ENCODE measurements at places on chromosomes 4 and X. TPM values are rescaled to one million over a fixed set of nuclear protein-coding genes. Genes with fewer than 3 reads are reported as not detected.

Gene ETFDH
- 141 TPM for polyA plus RNA-seq

Gene CTAG2
- polyA plus RNA-seq: not detected

Gene TBC1D9
- polyA plus RNA-seq: 4.4 TPM

Gene USP53
- polyA plus RNA-seq: 12.5 TPM

Gene TRIM60
- polyA plus RNA-seq: not detected

Gene ACSL1
- polyA plus RNA-seq: 264 TPM

Gene UGT2B10
- not detected for polyA plus RNA-seq

Gene SPARCL1
- polyA plus RNA-seq: 179 TPM

Gene SCOC
- polyA plus RNA-seq: 55.8 TPM

Gene SSX2
- not detected for polyA plus RNA-seq

Gene KLHL13
- polyA plus RNA-seq: 2.0 TPM

Gene SPINK2
- polyA plus RNA-seq: not detected

- DNase-seq: no peak
These were observed 53.7 kb downstream of the TAB3 start for GRCh38 chrX:30835373-30835772.

DNA sequence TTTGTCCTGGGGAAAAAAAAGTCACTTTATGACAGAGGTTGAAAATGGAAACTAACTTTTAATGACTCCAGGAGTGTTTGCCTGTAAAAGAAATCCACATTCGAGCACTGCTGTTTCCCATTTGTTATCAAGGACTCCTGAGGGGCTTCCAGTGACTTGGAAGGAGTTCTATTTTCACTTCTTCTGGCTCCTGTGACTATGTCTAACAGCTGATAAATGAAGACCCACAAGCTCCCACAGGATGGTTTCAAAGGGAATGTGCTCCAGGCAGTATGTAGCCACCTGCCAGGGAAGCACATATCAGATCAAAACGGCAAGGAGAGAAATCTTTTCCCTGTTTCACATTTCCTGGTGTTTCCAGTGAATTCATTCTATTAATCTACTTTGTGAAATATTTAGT, 159.8 kb upstream of the FAM241A start:
- DNase-seq: no peak

GRCh38 chr4:114563536-114564315, 34.9 kb upstream of the UGT8 start:
- no peak for DNase-seq

GRCh38 chr4:182629096-182629495, 288.1 kb downstream of the DCTD start:
- DNase-seq: no peak

DNA sequence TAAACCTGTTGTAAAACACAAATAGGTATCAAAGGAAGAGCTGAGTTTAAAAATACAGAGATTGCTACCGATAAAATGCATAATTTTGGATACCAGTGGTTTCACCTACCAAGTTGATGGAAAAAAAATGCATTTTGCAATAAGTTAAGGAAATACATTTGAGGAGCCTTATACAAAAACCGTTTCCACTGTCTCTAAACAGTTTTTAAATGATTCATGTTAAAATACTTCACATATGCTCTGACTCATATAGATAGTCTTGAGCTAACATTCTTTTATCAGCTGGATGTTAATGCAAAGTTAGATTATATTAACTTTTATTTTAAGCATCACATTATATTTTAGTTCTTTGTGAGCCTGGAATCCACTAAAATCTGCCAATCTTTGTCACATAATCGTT, 50.6 kb upstream of the ANKRD17 start:
- DNase-seq: no peak

DNA sequence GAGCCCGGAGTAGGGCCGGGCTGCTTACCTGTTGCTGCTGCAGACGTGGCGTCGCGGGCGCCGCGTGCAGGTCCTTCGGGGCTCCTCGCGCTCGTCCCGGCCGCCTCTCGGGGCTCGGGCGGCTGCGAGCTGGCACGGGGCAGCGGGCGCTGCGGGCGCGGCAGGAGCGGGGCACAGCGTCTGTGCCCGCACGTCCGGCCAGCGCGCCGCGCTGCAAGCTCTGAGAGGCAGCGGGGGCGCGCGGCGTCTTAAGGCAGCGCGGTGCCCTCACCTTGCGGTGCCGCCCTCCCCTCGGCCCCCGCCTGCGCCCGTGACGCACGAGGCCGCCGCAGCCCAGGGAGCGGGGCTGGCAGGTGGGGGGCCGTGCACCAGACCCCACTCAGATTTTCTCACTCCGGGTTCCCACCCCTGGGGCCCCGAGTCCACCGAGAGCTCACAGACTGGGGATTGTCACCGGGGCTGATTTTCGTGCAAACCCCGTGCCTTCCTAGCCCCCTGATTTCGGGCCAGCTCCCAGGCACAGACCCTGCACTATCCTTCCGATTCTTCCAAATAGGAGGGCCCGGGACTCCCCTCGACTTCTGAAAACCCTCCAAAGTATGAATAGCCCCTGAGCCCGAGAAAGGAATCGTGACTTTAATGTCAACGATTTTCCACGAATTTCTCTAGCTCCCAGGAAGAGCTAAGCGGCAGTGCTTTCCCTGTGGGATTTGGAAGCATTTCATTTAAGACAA, at the start of gene GPR101:
TSS of gene GPR101 (minus strand) at position 222 of the 734 bp plus-strand sequence. CDS start 2,321 bp downstream, outside the sequence.
- no peak for DNase-seq

DNA sequence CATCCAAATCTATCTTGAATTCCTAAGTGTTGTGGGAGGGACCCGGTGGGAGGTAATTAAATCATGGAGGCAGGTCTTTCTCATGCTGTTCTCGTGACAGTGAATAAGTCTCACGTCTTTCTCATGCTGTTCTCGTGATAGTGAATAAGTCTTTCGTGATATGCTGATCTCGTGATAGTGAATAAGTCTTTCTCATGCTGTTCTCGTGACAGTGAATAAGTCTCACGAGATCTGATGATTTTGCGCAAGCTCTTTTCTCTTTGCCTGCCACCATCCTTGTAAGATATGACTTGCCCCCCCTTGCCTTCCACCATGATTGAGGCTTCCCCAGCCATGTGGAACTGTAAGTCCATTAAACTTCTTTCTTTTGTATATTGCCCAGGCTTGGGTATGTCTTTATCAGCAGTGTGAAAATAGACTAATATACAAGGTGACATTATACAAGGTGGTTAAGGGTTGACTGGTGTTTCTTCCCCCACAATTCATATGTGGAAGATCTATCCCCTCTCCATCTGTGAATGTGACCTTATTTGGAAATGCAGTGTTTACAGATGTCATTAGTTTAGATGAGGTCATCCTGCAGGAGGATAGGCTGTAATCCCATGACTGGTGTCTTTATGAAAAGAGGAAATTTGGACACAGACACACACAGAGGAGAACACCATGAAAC, 27.6 kb downstream of the ARSD start:
- no peak for DNase-seq

- DNase-seq: peak; percentile 91
These were observed at the start of gene RBPJ for GRCh38 chr4:26320538-26321372. Gene RBPJ (plus strand): TSS chr4:26321014. CDS start chr4:26321029, 15 bp downstream.

GRCh38 chr4:118759481-118759880, 74.3 kb downstream of the METTL14 start:
- DNase-seq: no peak

- no peak for DNase-seq
These were observed 39.3 kb upstream of the HPGD start for GRCh38 chr4:174561560-174561959.

- DNase-seq: no peak
These were observed 1.7 kb downstream of the KCNIP4 start for GRCh38 chr4:21946858-21947257.

DNA sequence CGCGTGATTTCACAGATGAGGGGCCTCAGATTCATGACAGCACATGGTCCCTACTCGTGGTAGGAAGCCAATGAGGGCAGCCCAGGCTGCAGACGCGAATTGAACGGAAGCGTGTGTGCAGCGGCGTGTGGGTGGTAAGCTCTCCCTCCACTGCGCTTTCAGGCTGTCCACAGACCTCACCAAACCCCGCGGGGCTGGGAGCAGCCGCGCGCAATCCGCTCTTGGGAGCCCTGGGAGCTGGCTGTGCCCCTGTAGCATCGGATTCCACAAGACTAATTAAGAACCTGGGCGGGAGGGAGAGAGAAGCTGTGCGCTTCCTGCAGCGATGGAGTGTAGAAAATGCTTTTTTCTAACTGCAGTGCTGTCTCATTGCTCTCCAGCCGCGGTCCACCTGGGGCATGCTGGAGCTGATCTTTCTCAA, 134.9 kb downstream of the STOX2 start:
- DNase-seq: peak; percentile 31

GRCh38 chr4:122616915-122617596, 3.8 kb downstream of the IL21 start:
- no peak for DNase-seq

DNA sequence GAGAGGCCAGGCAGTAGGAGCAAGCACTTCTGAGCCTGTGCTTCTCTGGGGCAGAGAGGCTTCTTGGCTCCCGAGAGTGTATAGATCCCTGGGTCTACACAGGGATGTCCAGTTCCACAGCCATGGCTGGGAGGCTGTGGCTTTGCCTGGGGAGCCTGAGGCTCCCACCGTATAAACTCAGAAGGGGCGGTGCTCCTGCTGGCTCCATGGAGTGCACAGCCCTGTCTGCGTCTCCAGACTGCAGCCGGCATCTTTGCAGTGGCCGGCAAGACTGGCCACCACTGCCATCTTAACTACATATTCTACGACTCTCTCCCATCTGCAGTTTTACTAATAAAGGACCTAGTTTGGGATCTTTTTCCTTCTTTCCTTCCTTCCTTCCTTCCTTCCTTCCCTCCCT, 1253.8 kb downstream of the C4orf33 start:
- no peak for DNase-seq
